Nephron progenitor cell (in vitro differentiated cells): ENCODE measurements at places on chromosomes 6 and 20.

GRCh38 chr6:7078856-7079255 lies 28.9 kb upstream of the RREB1 start:
- DNase-seq, result no peak

GRCh38 chr6:16355238-16355637 lies 116.9 kb downstream of the GMPR start:
- no peak for DNase-seq

GRCh38 chr6:28758818-28759235 lies 165.0 kb downstream of the TRIM27 start:
- no peak for DNase-seq

GRCh38 chr6:115058414-115059211 lies 715.8 kb upstream of the HS3ST5 start:
- DNase-seq, result no peak

DNA sequence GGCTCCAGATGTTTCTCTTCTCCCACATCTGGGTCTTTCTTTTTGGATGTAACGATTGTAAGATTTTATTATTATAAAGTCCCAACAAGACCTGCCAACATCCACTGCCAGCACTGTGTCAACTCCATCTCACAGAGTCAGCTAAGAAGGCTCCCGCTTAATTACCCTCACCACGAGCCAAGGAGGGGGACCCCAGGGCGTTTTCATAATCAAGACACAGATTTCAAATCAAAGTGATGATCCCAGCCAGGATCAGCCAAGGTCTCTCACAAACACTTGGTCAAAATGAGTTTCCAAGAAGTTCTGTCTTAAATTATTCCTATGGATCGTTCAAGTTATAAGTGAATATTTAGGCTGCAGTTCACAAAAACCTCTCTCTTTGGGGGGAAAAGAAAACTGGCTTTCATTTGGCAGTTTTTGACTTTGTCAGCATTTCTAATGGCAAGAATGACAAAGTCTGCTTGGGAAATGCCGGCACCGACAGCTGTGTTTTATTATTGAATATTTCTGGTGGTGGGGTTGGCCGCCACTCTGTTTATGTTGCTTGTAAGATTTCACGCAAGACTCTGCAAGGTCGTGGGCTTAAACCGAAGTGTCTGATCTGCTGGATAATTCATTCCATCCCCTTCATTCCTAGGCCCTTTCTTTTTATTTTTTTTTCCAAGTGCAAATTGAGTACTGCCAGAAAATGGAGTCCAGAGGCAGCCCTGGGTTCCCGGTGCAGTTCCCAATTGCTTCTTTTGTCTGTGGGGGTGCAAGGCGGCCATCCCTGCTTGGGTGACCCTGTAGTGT lies 170.2 kb upstream of the PMEPA1 start:
- DNase-seq, result no peak
